ENCODE measurements at places on chromosomes 11 and 22. TPM values are rescaled to one million over a fixed set of nuclear protein-coding genes. Genes with fewer than 3 reads are reported as not detected.

Gene TH
- total RNA-seq = not detected

Gene LUZP2
- total RNA-seq = 1.5 TPM

Gene DHCR7
- total RNA-seq = 144 TPM

Gene ARRB1
- total RNA-seq = 31.8 TPM

Gene TRIOBP
- 27.3 TPM for total RNA-seq

Gene BCO2
- total RNA-seq = 0.82 TPM

Gene ST3GAL4
- total RNA-seq = 15.6 TPM

Gene UPK2
- not detected for total RNA-seq

Gene CBLIF
- total RNA-seq = not detected

Gene MN1
- total RNA-seq = 4.9 TPM

Gene KRTAP5-8
- not detected for total RNA-seq

Gene CHADL
- 0.84 TPM for total RNA-seq

Gene TSG101
- 50.8 TPM for total RNA-seq

Gene MRGPRX4
- total RNA-seq = not detected

Gene SLC22A25
- not detected for total RNA-seq

Gene FOLH1
- 0.56 TPM for total RNA-seq

Gene ANKK1
- not detected for total RNA-seq

Gene EFEMP2
- 8.8 TPM for total RNA-seq

Gene LARGE1
- total RNA-seq = 69.5 TPM

Gene TXNRD2
- 14.8 TPM for total RNA-seq

Gene GP1BB
- total RNA-seq = not detected

Gene GLB1L2
- 7.9 TPM for total RNA-seq

Gene MMP12
- total RNA-seq = not detected

Gene MMP13
- total RNA-seq = not detected

Gene PKDREJ
- 0.04 TPM for total RNA-seq

Gene ANO5
- total RNA-seq = 4.6 TPM

Gene KRTAP5-10
- not detected for total RNA-seq

Gene DEFB108B
- total RNA-seq = not detected

Gene SGSM1
- 5.4 TPM for total RNA-seq

Gene APOA4
- not detected for total RNA-seq

Gene OR2AG1
- total RNA-seq = not detected

Gene NEFH
- 2.0 TPM for total RNA-seq

Gene GLYATL2
- 0.38 TPM for total RNA-seq

Gene CRYBA4
- total RNA-seq = 0.67 TPM

Gene SCUBE2
- total RNA-seq = 1.2 TPM

Gene IGSF22
- total RNA-seq = not detected

Gene MMP7
- not detected for total RNA-seq

Gene BDNF
- total RNA-seq = 5.4 TPM

Gene PKNOX2
- 2.0 TPM for total RNA-seq

Gene SLC5A4
- not detected for total RNA-seq

Gene LMF2
- 31.3 TPM for total RNA-seq

Measured in H1 (cell line).